ENCODE measurements at places on chromosomes 13 and 19.

- DNase-seq, result no peak
Measured at GRCh38 chr19:2343289-2343982, 15.0 kb downstream of the SPPL2B start.

GRCh38 chr19:40607311-40608239 lies 6.4 kb downstream of the LTBP4 start:
- no peak for DNase-seq

DNA sequence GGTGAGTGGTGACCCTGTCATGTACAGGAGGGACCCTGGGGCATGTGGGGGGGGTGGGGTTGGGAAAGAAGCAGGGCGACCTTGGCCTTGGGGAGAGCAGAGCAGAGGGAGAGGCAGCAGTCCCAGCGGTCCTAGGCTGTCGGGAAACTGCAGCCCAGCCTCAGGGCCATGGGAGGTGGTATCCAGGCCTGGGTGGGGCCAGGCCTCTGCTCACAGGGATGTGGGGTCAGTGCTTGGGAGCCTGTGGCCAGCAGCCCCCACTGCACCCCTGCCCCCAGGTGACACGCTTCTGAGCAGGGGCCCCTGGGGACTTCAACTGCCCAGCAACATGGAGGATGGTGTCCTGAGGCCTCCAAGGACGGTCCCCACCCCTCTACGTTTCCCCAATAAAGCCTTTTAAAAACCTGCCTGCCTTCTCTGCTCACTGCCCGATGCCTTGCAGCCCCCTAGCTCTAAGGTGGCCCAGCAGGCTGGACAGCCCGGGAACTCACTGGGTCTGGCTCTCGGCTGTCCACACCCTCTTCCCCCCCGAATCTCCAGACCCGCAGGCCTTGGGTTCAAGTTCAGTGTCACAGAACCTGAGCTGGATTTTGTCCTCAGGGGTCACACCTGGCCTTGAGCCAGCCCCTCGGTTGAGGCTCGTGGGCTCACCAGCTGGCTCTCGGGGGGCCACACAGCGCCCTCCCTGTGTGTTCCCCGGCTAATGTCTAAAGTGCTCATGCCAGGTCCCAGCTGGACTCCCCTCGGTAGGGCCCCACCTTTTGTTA lies 6.9 kb downstream of the PNKP start:
- DNase-seq, result no peak

DNA sequence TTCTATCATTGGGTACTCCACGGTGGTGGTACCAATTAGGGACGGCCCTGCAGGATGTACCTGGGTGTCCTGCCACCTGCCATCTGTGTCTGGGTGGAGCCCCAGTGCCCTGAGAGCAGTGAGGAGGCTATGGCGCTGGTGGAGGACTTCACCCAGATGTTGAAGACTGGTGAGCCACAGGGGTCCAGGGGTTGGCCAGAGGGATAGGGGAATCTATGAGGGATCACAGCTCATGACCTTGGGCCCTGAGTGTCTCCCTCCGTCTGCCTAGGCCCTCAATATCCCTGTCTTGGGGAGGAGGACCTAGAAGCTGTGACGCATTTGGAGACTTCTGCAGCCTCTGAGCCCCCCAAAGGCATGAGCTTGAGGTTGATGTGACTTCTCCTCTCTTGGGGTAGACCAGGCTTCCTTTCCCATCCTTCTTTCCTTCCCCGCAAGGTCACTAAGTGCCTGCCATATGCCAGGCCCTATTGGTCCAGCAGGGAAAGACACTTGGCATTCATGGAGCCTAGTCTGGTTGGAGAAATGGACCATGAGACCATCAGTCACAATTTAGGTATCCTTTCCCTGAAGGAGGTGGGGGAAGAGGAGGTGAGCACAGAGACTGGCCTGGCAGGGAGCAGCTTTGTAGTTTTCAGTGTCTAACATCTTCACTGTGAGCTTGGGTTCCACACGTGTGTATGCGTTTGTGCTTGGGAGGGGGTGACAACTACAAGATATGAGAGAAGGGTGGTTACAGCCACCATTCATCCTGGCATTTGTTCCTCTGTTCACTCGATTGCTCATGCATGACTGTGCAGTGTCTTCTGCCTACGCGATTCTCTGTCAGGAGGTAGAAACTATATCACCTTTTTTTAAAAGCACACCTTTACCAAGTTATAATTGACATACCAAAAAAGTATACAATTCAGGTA lies 5.1 kb upstream of the MZF1 start:
- no peak for DNase-seq

GRCh38 chr19:3125900-3126524 lies 9.8 kb upstream of the GNA15 start:
- DNase-seq, result no peak

DNA sequence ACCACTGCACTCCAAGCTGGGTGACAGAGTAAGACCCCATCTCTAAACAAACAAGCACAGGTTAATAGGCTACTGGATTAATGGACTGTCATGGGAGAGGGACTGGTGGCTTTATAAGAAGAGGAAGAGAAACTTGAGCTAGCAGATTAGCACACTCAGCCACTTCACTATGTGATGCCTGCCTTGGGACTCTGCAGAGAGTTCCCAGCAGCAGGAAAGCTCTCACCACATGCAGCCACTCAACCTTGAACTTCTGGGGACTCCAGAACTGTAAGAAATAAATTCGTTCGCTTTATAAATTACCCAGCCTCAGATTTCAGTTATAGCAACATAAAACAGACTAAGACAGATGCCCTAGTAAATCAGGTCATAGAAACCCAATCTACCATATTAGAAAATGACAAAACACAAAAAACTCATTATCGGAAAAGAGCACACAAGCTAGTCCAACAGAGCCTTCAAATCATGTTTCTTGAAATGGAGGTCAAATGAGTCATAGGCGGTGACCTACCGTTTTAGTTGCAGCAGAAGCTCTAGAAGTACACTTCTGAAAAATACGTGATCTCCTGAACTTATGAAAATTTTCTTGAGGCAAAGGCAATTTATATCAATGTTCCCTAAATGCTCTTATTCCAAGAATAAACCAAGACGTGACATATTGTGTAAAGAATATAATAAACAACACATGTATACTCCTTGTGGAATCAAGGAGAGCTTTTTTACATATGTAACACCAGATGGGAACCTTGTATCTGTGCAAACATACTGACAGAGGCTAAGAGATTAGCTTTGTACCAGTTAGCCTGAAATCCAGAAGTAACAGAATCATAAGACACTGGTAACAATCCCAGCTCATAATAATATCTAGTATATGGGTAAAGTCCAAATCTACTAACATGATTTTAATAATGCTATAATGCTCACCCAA lies 340.9 kb upstream of the SGCG start:
- DNase-seq, result no peak

GRCh38 chr13:99656092-99656745 lies 154.9 kb downstream of the TM9SF2 start:
- DNase-seq, result peak; percentile 98

DNA sequence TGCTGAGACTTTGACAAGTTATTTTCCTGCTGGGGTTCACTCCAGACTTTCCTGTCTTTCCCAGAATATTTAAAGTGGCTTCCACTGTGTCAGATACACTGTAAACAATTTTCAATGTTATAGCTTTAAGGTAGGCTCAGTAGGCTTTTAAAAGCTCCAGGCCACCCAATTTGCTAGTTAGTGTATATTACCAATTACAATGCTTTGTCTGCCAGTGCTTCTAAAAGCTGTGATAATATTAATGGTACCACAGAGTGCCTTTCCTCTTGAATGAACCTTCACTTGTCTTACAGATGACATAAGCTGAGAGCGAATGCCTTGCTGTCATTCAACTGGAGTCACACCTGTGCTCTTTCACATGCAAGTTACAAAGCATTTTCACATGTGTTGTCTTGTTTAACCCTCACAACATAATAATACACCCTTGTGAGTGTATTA lies 239.7 kb upstream of the HTR2A start:
- DNase-seq, result no peak

- no peak for DNase-seq
Measured at GRCh38 chr13:45055198-45055901, 65.0 kb upstream of the GTF2F2 start.

- DNase-seq, result no peak
Measured at GRCh38 chr13:76029088-76029487, 393.0 kb downstream of the LMO7 start.

- no peak for DNase-seq
Measured at GRCh38 chr19:18377026-18377425, 8.9 kb upstream of the GDF15 start.

DNA sequence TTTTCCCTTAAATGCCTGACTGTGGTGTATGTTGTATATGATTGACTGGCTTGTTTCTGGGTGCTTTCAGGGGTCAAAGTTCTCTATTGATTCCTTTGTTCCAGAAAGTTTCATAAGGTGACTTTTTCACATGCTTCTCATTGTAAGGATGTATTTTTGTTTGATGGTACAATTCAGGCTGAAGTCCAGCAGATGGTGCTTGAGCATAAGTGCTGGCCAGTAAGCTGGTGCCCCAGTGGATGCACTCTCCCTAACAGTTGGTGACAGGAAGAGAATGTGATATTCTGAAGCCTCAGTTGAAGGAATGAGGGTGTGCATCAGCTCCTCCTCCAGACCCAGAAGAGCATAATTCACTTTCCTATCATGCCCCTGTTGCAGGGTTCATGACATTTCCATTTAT lies 1941.6 kb upstream of the PRR20A start:
- no peak for DNase-seq

DNA sequence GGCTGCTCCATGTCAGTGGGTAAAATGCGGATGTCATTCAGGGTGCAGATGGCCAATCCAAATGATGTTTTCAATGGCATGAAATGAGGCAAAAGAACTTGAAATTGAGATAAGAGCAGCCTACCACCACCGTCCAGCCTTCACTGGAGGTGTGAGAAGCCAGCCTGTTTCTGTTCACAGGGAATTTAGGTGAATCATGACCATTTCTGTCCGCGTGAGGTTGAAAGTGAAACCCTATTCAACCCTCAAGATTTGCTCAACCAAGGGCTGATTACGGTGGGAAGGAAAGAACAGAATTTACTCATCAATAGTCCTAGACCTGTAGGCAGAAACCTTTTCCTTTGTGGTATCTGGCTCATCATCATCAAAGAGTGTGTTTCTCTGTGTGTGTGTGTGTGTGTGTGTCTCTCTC lies 370.7 kb downstream of the COG6 start:
- no peak for DNase-seq

GRCh38 chr13:94303644-94304174 lies 175.8 kb downstream of the DCT start:
- no peak for DNase-seq

- no peak for DNase-seq
Measured at GRCh38 chr13:113491982-113492381, 1.5 kb upstream of the DCUN1D2 start.

DNA sequence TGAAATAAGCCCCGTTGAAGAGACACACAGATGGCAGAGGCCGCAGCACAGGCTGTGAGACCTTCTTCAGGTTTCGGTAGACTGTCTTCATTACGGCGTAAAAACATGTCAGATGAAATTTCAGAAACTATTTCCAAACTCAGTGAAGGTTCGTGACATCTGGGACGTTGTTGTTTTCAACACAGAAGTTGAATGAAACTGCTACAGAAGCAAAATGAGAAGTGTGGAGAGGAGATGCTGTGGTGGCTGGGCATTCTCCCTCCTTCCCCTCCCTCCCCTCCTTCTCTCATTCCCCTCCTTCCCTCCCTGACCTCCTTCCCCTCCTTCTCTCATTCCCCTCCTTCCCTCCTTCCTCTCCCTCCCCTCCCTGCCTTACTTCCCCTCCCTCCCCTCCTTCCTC lies 113.6 kb downstream of the ATP11A start:
- no peak for DNase-seq

GRCh38 chr13:64551755-64552154 lies 2678.4 kb downstream of the PCDH9 start:
- no peak for DNase-seq

DNA sequence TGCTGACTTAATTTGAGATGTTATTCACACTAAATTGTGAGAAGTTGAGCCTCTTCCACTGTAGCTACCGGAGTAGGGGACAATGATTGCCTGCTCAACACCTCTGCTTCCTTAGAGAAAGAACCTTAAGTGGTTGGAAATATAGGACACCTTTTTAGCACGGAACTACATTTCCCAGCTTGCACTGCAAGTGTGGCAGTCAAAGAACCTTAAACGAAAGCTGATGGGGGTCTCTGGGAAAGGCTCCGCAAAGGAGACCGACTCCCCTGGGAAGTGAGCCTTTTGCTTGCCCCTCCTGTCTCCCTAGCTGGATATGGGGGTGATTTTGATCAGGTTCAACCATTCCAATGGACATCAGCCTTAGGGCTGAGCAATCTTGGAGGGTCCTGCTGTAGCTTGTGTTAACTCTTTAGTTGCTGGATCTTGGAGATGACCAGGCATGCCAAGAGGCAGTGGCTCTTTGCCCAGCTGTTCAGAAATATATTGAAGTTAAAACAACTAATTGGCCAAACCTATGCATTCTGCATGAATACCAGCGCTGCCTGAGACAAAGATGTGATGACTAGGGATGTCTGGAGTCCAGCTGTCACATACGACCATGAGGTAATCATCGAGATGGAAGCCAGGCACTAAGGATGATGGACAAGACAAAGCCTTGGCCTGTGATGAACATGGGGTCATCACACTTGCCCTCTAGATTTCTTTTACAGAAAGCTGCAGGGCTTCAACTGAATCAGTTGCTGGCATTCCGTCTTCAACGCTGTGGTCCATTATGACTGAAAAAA lies 286.5 kb downstream of the FOXO1 start:
- no peak for DNase-seq

- DNase-seq, result no peak
Measured at GRCh38 chr19:16877581-16877980, 11.2 kb upstream of the F2RL3 start.

GRCh38 chr13:42984026-42984425 lies 8.0 kb downstream of the EPSTI1 start:
- DNase-seq, result no peak

DNA sequence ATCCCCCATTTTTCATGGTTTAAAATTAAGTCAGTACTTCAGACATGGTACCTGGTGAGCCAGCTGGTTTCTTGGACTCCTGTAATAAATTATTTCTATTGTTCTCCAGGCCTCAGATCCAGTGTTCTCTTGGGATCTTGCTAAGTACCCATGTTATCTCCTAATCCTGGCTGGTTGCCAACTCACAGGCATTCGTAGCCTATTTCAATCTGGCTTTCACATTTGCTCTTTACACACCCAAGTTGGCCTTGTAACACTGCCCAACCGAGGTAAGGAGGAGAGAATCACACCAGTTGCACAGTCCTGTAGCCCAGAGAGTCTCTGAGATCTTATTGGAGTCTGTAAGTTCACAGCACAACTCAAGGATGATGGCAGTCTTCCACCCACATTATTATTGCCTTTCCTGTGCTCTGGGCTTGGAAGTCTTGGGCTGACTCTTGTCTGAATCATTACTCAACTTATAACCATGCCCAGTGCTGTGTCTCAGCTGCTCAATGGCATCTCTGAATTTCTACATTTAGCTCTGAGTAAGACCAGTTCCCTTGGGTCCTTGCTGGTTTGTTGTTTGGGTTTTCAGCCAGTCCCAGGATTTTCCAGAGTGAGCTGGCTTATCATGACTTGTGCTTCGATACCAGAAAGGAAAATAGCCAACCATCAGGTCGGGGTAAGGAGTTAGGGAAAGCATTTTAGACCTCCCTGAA lies 76.6 kb upstream of the KLF12 start:
- peak; percentile 69 for DNase-seq

Measured in DMS79 treated with DMSO at 0.1 percent for 48 hours (cell line).